ENCODE measurements at places on chromosomes 5 and 9. TPM values are rescaled to one million over a fixed set of nuclear protein-coding genes. Genes with fewer than 3 reads are reported as not detected.

Gene NIPAL4
- total RNA-seq, result not detected

Gene FBXL7
- total RNA-seq, result not detected

Gene GCNT4
- total RNA-seq, result 6.0 TPM

Gene FSD1L
- 4.8 TPM for total RNA-seq

Gene TMEM174
- not detected for total RNA-seq

Gene MARCOL
- not detected for total RNA-seq

Gene LCN1
- not detected for total RNA-seq

Gene BRINP1
- not detected for total RNA-seq

Gene ANXA6
- 518 TPM for total RNA-seq

Gene PLPP6
- total RNA-seq, result 12.4 TPM

Gene SLC4A9
- total RNA-seq, result 0.31 TPM

Gene LCN9
- total RNA-seq, result not detected

Gene CER1
- total RNA-seq, result not detected

Gene CARD6
- total RNA-seq, result 4.4 TPM

Gene GALNT12
- 12.6 TPM for total RNA-seq

Gene C5orf52
- total RNA-seq, result not detected

Gene SLC44A1
- 12.4 TPM for total RNA-seq

Gene PITX1
- not detected for total RNA-seq

Gene EPB41L4A
- 0.11 TPM for total RNA-seq

Gene GPR150
- 1.2 TPM for total RNA-seq

Gene TEK
- total RNA-seq, result not detected

Gene CEP72
- total RNA-seq, result 33.8 TPM

Gene CDX1
- not detected for total RNA-seq

Gene LOX
- total RNA-seq, result not detected

Gene RNF183
- total RNA-seq, result 0.14 TPM

Gene CFAP157
- not detected for total RNA-seq

Gene FOXD4L3
- not detected for total RNA-seq

Gene PLAC8L1
- total RNA-seq, result 1.0 TPM

Gene ECM2
- not detected for total RNA-seq

Gene HCN1
- not detected for total RNA-seq

Gene PCDHB15
- 0.06 TPM for total RNA-seq

Gene PCDHA1
- not detected for total RNA-seq

Gene CDH10
- total RNA-seq, result not detected

Gene IL4
- total RNA-seq, result not detected

Gene PCDHGA4
- total RNA-seq, result 0.28 TPM

Gene LRRTM2
- 0.26 TPM for total RNA-seq

Gene PCDHGA10
- total RNA-seq, result 0.14 TPM

Gene CBY3
- not detected for total RNA-seq

Gene NOXA1
- 2.8 TPM for total RNA-seq

Gene VCAN
- 0.09 TPM for total RNA-seq

Gene OMD
- total RNA-seq, result not detected

Gene RNF20
- total RNA-seq, result 49.0 TPM

Gene STC2
- total RNA-seq, result 10.9 TPM

Gene GADD45G
- total RNA-seq, result 10.1 TPM

Gene SIT1
- total RNA-seq, result 195 TPM

Gene WDR36
- 25.9 TPM for total RNA-seq

Gene CD14
- 3.5 TPM for total RNA-seq

Gene C5
- total RNA-seq, result 3.5 TPM

Gene RNF208
- 7.2 TPM for total RNA-seq

Gene C9
- not detected for total RNA-seq
